ENCODE measurements at places on chromosomes 4 and X.

DNA sequence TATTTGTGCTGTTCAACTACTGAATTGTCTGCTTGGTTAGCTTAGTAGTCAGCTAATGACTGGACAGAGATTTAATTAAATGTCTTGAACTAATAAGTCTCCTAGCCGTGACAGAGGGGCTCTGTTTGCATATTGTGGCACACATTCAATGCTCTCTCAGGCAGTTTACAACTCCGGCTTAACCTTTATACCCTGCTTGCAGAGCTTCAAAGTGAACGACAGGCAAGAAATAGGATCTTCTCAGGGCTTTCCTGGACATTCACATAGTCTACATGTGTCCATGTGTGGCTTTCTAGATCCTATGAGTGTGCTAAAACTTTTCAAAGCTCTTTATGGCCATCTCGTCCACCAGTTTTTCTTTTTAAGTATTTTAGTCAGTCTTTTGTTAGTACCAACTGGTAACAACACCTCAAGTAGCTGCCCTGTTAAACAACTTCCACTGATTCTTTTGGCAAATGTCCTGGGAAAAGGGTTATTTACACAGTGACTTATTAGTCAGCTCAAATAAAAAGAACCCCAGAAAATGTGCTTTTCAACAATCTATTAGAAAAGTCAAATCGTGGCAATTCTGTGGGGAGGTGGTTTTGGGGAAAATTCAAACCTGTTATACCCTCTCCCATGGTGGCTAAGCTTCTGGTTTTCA, 28.6 kb downstream of the OR13H1 start:
- no peak for DNase-seq

DNA sequence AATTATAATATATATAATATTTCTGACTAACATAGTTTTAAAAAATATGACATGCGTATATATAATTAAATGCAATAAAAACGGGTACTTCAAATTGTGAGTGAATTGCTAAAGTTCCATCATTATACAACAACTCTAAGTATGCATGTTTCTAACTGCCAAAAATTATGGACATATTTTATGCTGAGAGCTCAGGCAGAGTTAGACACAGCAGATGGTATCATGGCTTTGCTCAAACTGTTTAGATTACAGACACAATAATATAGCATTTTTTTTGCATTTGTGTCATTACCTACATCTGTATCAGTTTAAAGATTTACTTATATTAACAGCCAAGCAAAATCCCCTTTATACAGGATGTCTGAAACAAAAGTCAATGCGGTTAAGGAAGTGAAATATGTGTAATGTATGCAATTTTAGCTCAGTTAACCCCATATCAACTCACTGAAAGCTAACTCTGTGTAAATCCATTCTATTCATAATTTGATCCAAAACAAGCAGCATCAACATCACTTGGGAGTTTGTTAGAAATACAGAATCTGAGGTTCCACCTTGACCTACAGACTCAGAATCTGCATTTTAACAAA, 119.1 kb upstream of the CNKSR2 start:
- no peak for DNase-seq

GRCh38 chr4:164229255-164229654, 524.7 kb upstream of the SMIM31 start:
- no peak for DNase-seq

DNA sequence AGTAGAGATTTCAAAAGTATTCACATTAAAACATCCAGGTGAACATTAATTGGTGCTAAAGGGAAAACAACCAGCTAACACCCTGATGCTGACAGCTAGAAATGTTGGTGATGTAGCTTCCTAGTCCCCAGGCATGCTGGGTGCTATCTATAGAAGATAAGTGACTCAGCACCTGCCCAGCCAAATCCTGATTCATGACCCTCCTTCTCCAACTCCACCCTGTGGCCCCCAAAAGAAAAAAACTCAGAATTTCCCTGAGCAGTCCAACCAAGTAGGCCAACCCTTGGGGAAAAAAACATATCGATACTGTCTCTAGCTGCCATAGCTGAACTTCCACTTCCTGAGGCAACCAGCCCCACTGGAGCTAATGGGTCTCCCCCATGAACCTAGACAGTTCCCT, 197.6 kb upstream of the KLF3 start:
- no peak for DNase-seq

- DNase-seq, result no peak
Observed at GRCh38 chr4:144316869-144317268, 176.4 kb upstream of the GYPA start.

- DNase-seq, result no peak
Observed at GRCh38 chr4:83196921-83197320, 82.4 kb upstream of the PLAC8 start.

Data from cardiac fibroblast (primary cell).